ENCODE measurements at places on chromosomes 5 and 9.

DNA sequence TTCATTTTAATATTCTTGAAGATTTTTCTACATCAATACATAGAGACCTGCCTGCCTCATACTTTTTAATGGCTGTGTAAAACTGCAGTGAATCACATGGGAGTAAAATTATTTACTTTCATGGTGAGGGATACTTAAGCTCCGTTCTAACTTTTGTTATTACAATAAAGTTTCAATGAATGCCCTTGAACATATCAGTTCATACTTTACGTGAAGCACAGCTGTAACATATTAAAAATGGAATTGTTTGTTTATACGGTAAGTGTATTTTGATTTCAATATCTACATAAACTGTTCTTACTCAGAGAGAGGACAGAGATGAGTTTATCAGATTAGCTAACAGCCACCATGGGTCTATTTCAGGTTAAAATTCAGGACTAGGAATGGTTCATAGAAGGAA lies 155.1 kb downstream of the NR3C1 start:
- DNase-seq: no peak

DNA sequence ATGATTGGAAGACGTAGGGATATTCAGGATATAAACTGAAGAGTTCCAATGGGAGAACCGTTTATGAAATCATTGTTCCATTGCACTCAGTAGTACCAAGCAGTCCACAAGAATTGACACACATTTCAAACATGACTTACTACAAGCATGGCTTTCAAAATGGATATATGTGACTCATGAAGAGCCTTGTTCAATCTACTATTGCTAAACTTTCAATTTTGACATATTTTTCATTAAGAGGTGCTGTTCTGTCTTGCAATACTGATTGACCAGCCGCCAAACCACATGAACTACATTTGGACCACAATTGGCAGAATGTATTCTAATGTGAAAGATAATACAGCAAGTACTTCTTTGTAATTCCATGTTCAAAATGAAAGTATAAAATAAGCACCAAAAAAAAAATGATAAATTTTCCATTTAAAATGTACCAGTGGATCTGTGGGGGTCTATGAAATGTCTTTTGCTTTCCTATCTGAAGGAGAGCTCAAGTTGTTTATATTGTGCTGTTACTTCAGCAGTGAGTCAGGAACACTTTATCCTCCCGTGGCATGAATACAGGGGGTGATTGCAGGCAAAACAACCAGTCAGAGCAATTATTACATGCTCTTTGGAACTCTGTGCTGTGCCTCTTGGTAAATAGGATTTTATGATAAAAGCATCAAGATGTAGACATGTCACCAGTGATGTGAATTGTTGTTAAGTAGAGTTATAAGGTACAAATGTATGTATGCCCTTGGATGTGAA lies 366.0 kb downstream of the ARRDC3 start:
- no peak for DNase-seq

DNA sequence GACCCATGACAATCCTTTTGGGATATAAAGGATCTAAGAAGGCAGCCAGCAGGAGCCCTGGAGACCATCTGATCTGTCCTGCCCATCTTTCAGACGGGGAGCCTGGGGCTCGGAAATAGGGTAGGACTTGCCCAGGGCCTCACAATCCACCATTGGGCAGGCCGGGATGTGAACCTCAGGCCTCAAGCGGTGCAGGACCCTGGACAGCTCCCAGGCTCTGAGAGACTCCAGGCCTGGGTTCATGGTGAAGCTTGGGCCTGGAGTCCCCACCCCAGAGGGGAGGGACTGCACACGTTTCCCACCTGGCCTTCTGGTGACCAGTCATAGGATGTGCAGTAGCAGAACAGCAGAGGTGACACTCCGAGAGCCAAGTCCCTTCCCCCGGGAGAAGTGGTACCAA lies 36.6 kb upstream of the RAPGEF1 start:
- DNase-seq: peak; percentile 71

- no peak for DNase-seq
These were observed 114.0 kb downstream of the LHX2 start for GRCh38 chr9:124125651-124125977.

GRCh38 chr5:181248277-181248676 lies 4.6 kb upstream of the RACK1 start:
- no peak for DNase-seq

DNA sequence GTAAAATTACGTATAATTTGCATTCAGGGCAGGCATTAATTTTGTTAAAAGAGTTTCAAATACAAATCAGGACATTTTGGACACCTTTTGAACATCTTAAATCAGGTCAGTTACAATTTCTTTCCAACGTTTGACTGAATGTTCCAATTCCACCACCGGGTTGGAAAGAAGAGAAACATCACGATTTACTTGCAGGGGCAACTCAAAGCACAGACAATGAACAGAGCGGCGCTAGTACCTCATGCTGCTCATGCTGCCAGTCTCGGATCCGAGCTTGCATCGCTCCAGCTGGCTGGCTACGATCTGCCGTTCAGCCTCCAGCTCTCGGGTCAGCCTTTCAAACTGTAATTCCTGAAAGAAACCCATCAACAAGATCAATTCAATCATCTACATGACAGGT lies 339.5 kb downstream of the CTNND2 start:
- DNase-seq: no peak

DNA sequence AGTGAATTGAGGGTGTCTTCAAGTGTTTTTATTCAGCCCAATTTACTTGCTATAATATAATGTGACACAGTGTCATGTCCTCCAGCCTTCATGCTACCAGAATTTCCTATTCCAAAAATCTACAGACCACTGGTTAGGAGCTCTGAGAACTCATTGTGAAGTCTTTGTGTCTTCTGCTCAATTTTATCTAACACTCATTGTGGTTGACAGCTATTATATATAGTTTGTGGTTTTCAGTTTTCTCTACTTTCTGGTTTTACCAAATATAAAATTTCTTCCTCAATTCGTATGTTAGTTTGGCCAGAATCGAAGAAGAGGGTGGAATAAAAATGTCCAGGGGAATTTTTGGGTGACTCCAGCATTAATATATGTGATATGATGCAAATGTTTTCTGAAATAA lies 509.3 kb upstream of the NUDT12 start:
- DNase-seq: no peak

DNA sequence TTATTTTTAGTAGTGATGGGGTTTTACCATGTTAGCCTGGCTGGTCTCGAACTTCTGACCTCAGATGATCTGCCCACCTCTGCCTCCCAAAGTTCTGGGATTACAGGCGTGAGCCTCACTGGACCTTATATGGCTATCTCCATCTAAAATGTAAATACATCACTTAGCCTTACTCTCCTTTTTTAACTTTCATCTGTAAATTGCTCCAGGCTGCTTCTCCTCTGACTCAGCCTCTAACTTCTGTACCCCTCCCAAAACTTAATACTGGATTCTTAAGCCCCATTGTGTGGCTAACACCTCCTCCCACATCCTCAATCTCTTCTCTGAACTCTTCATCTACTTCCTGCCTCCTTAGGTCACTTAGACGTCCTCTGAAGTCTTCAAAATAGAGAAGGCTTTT lies 4.0 kb downstream of the SNX30 start:
- peak; percentile 62 for DNase-seq

GRCh38 chr5:36685631-36686288 lies 79.4 kb downstream of the SLC1A3 start:
- no peak for DNase-seq

GRCh38 chr5:81495286-81495685 lies 101.4 kb upstream of the ACOT12 start:
- DNase-seq: no peak

GRCh38 chr9:109428854-109429253 lies 69.3 kb downstream of the PTPN3 start:
- DNase-seq: no peak

Data from activated CD8-positive, alpha-beta memory T cell treated with anti-CD3 and anti-CD28 coated beads, Interleukin-2, amount 50 U/mL, for 48 hours (primary cell).